Activated naive CD8-positive, alpha-beta T cell treated with anti-CD3 and anti-CD28 coated beads, Interleukin-2, amount 10 ng/mL, durations not matched to agents 7 days and 5 days (primary cell): ENCODE measurements at places on chromosomes 11 and 22. TPM values are rescaled to one million over a fixed set of nuclear protein-coding genes. Genes with fewer than 3 reads are reported as not detected.

The MMP27 gene
- not detected for total RNA-seq

The DEAF1 gene
- total RNA-seq: 33.1 TPM

The CDHR5 gene
- total RNA-seq: not detected

The SNX32 gene
- 2.6 TPM for total RNA-seq
